CMK (cell line): ENCODE measurements at places on chromosomes 7 and 10.

DNA sequence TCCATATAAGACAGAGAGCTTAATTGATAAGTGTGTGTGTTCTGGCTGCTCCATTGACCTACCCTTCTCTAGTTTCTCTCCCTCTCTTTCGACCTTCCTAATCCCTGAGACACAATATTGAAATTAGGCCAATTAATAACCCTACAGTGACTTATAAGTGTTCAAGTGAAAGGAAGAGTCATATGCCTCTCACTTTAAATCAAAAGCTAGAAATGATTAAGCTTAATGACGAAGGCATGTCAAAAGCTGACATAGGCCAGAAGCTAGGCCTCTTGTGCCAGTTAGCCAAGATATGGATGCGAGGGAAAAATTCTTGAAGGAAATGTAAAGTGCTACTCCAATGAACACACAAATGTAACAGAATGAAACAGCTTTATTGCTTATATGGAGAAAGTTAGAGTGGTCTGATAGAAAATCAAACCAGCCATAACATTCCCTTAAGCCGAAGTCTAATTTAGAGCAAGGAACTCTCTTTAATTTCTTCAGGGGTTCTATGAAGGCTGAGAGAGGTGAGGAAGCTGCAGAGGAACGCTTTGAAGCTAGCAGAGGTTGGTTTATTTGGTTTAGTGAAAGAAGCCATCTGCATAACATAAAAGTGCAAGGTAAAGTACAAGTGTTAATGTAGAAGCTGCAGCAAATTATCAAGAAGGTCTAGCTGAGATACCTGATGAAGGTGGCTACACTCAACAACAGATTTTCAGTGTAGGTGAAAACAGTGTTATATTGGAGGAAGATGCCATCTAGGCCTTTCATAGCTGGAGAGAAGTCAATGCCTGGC, 53.8 kb downstream of the ST7 start:
- DNase-seq: no peak

DNA sequence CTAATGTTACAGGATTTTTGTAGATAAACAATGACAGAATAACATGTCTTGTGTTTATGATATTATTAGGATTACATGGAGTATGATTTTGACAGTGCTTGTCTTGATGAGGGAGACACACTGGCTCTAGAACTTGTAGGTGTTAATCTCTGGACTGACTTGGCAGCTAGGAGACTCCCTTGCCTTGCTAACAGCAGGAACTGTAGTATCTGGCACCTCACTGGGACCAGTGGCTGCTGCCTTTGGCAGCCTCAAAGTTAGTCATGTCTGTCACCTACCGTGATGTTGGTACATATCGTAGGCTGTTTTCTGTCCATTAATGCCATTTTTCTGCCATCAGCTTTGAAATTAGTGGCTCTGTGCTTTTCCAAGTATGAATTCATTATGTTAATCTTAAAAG, 261.5 kb downstream of the CDK14 start:
- no peak for DNase-seq

- DNase-seq: no peak
Measured at GRCh38 chr10:11197266-11197712, 179.6 kb downstream of the CELF2 start.

- no peak for DNase-seq
Measured at GRCh38 chr10:96502561-96503282, 11.0 kb downstream of the TLL2 start.

GRCh38 chr7:81810476-81811155, 40.8 kb upstream of the HGF start:
- DNase-seq: no peak

DNA sequence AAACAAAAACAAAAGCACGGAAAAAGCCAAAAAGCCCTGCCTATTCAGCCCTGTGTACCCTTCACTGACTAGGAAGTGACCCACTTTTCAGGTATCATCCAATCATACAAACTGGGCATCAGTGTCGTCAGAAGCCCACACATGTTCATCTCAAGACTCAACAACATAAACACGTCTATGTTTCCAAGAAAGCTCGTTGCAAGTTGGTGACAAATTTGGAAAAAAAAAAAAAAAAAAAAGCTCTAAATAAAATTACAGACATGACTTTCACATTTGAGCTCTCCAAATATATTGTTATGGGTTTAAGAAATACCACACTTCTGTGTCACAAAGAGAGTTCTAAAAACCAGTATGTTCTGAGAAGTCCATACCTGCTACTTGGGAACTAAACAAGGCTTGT, 204.7 kb upstream of the KLF14 start:
- no peak for DNase-seq

DNA sequence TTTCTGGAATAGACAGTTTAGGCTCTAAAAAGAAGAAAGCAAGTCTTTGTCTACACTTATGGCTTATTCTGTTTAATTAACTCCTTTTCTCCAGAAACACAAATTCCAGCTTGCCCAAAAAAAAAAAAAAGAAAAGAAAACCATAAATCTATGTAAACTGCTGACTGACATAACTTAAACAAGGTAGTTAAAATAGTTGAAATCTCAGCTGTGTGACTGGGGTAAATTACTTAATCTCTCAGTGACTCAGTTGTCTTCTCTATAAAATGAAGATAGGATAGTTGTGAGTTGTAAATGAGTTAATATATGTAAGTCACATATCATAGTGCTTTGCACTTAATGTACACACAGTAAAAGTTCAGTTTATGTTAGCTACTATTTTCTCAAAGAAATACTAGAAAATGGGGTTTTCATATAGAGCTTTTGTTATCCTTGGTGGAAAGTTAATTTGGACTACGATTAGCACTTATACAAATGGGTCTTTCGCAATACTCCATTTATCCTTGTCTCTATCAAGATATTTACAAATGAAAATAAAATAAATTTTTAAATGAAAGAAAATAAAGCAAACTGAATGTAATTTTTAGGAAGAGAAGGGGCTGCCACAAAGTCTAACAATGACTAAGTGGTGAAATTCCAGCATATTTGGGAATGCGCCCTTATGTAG, 200.9 kb downstream of the MBL2 start:
- DNase-seq: no peak

GRCh38 chr10:18113881-18114280, 26.3 kb upstream of the CACNB2 start:
- DNase-seq: no peak

- no peak for DNase-seq
Measured at GRCh38 chr10:51321980-51322379, 247.7 kb downstream of the PRKG1 start.

DNA sequence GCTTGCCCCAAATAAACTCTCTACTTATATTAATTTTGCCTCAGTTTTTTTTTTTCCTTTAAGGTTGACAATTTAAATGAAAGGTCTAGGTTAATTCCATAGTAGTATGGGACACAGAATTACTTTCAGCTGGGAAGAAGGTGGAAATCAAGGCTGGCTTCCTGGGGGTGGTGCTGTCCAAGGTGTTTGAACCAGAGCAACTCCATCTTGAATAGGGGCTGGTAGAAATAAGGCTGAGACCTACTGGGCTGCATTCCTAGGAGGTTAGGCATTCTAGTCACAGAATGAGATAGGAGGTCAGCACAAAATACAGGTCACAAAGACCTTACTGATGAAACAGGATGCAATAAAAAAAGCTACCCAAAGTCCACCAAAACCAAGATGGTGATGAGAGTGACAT, 1190.8 kb upstream of the AUTS2 start:
- no peak for DNase-seq

DNA sequence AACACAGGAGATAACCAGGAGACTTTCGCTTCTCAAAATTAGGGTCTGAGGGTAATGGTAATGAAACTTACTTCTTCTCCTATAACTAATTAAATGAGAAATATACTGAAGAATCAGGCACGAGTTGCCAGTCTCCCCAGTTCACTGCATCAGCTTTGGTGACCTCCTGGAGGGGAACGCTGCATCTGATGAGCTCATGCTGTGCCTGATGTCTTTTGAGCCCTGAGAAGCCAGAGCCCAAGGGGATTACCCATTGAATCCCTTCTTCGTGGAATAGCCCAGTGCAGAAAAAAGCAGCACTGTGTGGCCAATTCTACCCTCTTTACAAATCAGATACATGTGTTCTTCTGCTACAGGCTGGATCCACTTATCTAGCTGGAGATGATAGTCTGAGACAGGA, 45.1 kb downstream of the CYP2C9 start:
- no peak for DNase-seq

DNA sequence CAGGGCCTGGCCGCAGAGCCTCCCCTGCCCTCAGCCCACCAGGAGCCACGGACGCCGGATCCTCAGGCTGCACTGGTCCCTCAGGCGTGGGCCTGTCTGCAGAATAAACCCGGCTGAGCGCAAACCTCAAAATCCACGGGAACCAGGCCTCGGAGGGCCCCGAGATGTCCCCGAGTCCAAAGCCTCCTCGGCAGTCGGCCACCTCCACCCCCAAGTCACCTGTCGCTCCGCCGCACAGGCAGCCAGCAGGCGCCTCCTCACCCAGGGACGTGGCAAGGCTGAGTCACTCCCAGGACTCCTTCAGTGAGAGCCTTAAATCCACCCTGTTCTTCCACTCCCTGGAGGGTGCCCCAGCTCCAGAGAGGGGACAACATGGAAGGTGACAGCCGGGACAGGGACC, 33.2 kb downstream of the STK32C start:
- DNase-seq: no peak

GRCh38 chr10:96439725-96440124, 74.0 kb downstream of the TLL2 start:
- DNase-seq: no peak

GRCh38 chr7:151759591-151760042, 117.3 kb downstream of the PRKAG2 start:
- DNase-seq: peak; percentile 36

GRCh38 chr7:28984631-28985030, 26.5 kb upstream of the TRIL start:
- DNase-seq: no peak

GRCh38 chr10:36494371-36494770, 631.0 kb upstream of the ANKRD30A start:
- no peak for DNase-seq

- DNase-seq: no peak
Measured at GRCh38 chr10:3782146-3782450, 2.9 kb downstream of the KLF6 start.

GRCh38 chr7:133431134-133431724, 178.4 kb downstream of the EXOC4 start:
- DNase-seq: no peak

- no peak for DNase-seq
Measured at GRCh38 chr7:30726296-30727006, 25.5 kb upstream of the INMT start.

GRCh38 chr7:141646826-141647480, 55.0 kb downstream of the DENND11 start:
- DNase-seq: no peak

- DNase-seq: no peak
Measured at GRCh38 chr10:132803416-132804210, 17.7 kb upstream of the NKX6-2 start.

DNA sequence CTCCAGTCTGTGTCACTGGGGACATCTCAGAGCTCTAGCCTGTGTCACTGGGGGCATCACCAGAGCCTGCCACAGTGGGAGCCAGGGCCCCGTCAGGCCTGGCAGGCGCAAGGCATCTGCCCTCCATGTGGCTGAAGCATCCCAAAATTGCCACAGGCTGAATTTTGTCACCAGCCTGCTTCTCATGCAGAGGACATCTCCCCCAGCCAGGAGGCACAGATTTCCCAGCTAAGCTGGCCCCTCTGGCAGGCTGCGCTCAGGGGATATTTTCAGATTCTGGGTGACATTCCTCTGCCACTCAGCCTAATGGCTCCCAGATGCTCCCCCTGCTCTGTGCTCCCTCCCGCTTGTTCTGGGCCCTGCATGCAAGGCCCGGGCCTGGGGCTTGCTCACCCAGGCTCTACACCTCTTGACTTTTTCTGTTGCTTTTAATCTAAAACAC, 64.6 kb downstream of the COL13A1 start:
- no peak for DNase-seq

DNA sequence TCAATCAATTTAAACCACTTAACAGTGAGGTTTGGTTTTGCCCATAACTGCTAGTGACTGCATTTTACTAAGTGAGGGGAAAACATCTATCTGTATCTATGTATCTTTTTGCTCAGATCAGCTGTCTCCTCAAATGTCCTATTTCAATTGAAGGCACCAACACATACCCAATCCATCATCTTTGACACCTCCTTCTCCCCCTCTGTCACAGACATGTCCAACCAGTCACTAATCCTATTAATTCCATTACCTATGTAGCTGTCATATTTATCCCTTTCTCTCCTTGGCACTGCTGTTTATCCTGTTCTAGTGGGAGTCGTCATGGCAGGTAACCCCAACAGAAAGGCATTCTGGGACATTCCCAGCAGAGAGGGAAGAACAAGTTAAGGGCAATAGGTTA, 975.2 kb upstream of the AUTS2 start:
- no peak for DNase-seq

DNA sequence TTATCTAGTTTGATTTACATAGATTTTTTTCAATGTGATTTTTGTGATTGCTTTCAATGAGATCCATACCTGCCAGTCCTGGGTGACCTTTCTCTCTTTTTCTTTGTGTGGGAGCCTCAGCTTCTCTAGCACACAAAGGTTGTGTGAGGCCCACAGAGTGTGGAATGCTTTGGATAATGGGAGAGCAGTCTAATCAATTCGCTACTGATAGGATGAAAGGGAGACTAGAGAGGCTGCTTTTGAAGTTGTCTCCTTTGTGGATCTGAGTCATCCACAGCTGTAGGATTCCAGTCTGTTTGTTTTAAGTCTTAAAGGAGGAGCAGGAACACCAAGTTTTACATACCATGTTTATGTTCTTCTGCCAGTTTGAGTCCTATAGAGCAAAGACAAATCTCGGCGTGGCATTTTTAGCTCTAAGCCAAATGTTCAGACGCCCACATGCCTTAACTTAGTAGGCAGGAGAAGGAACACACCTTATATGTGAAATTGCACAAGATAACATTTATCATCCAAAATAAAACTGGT, 330.0 kb downstream of the ARL4A start:
- no peak for DNase-seq

DNA sequence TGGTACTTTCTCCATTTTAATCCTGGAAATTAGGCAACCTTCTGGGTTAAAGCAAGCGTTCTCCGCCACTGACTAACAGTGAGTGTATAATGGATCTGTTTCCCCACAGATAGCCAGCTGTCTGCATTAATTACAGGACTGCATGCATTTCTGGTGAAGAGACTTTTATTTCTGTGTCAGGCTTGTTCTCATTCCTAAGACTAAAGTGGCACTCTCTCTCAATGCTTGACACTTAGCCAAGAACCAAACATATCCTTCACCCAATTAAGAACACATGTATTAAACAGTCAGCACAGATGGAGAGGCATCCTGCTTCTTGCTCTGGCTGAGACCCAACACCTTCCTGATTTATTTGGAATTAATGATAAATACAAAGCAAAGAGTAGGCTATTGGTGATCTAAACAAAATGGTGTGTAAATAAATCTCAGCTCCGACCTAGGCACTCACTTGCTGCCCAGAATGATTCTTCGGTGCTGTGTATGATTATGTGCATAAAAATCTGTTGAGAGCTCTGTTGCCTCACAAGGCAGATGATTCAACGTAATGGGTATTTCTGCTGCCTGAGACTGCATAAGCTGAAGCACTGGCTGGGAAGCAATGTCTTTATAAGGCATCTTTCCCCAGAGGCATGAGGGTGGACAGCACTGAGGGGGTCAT, 16.8 kb downstream of the CALU start:
- DNase-seq: no peak

- DNase-seq: no peak
Measured at GRCh38 chr7:44060948-44061644, 4.3 kb downstream of the PGAM2 start.

GRCh38 chr7:143510854-143511592, 33.4 kb downstream of the TAS2R41 start:
- DNase-seq: no peak

GRCh38 chr7:55379285-55379684, 14.1 kb downstream of the LANCL2 start:
- no peak for DNase-seq

GRCh38 chr7:77326131-77326530, 90.0 kb downstream of the GSAP start:
- DNase-seq: no peak

GRCh38 chr10:51654918-51655317, 44.5 kb downstream of the CSTF2T start:
- no peak for DNase-seq
